ENCODE measurements at places on chromosomes 4 and X.
A peak's percentile ranks its signal among the peaks of the same experiment; 100 is the strongest.

DNA sequence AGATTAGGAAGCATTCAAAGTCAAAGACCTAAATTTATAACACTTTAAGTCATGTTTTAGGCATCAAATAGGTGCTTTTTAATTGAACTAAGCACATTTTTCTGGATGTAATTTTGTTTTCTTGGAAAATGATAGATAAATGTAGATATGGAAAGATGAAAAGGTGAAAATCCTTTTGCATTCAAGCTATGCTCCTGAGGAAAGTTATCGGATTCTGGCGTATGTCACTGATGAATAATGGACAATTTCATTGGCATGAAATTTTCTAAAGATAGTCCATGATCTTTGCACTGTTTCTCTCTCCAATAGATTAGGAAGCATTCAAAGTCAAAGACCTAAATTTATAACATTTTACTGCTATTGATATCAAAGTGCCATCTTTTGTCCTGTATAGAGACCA is 444.2 kb upstream of the PABPC4L start:
- DNase-seq: no peak

DNA sequence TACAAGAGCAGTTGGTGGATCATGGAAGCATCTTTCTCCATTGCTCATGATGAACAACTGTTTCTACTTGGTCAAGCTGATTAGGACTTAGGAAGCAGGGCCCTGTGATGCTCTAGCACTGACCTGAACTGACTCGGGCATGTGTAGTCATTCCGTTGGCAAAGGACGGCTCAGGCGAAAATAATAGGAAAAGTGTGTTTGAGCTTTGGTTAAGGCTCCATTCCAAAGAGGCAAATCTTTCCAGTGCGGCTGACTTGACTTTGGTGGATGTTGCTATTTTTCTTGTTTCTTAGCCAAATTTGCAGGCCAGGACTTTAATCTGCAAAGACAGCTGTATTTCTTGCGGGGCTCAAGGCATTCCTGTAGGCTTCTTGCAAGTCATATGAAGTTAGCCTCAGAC is 39.5 kb downstream of the ZNF518B start:
- no peak for DNase-seq

- DNase-seq: no peak
Observed at GRCh38 chrX:111868726-111869638, 7.0 kb upstream of the TRPC5OS start.

- DNase-seq: no peak
Observed at GRCh38 chr4:157220371-157220881, at the start of gene GRIA2. TSS of gene GRIA2 (plus strand) at chr4:157220728. CDS start at chr4:157221043, 315 bp downstream.

DNA sequence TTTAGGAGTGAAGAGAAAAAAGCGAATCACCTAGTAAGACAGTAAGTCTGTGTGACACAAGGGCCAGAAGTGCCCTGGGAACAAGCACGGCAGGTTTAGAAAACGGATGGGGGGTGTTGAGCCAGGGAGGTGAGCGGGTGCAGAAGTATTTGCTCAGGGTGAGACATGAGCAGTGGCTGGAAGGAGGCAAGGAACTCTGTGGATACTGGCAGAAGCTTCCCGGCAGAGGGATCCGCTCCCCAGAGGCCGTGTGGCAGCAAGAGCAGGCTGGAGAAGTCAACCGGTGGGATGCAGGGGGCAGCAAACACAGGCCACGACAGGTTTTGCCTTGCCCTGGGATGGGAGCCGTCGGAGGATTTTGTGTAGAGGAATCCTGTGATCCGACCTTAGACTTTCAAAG is 2.3 kb upstream of the UVSSA start:
- no peak for DNase-seq

GRCh38 chr4:126687655-126688358 is 945.0 kb upstream of the INTU start:
- no peak for DNase-seq

DNA sequence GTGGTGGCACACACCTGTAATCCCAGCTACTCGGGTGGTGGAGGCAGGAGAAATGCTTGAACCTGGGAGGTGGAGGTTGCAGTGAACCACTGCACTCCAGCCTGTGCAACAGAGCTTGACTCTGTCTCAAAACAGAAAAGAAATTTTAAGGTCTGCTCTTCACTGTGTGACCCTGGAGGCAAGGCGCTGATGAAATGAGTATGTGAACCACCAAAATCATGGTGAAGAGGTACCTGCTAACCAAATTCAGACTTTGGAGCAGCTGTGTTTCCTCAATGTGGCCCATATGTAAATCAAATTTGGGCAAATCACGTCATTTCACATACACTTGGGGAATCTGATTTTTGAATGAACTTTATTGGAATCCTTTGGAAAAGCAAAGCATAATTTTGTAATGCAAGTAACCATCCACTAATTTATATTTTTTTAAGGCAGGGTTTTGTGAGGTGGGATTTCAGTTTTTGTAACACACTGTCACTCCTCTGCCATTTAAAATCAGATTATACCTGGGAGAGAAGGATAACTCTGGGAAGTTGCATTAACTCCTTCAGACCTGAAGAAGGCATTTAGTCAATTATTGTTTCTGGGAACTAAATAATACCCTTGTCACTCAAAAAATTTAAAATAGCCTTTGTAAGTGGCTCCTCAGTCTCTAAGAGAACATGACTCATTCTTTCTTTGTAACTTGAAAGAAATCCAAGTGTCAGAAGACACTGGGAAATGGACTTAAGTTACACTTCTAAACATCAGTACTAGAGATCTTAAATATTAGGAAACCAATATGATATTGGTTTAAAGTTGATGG is 24.0 kb downstream of the DOCK11 start:
- DNase-seq: no peak

GRCh38 chr4:15928883-15929282 is 9.7 kb downstream of the FGFBP1 start:
- no peak for DNase-seq

- DNase-seq: no peak
Observed at GRCh38 chr4:2354118-2354517, 64.3 kb downstream of the ZFYVE28 start.

DNA sequence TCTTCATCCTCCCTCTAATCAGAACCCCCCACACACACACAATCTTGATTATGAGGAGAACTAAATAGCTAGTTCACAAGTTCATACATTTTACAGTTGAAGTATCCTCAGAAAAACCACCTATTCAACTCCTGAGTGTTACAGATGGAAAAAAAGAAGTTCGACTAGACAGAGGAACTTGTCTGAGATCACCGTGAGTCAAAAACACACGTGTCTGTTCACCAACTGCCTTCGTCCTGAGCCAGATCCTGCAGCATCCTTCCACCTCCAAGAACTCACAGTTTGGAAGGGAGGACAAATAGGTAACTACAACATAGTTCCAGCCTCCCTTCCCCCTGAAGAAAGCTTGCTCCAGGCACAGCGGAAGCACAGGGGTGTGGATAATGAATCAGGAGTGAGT is 19.0 kb upstream of the IRAK1 start:
- no peak for DNase-seq

DNA sequence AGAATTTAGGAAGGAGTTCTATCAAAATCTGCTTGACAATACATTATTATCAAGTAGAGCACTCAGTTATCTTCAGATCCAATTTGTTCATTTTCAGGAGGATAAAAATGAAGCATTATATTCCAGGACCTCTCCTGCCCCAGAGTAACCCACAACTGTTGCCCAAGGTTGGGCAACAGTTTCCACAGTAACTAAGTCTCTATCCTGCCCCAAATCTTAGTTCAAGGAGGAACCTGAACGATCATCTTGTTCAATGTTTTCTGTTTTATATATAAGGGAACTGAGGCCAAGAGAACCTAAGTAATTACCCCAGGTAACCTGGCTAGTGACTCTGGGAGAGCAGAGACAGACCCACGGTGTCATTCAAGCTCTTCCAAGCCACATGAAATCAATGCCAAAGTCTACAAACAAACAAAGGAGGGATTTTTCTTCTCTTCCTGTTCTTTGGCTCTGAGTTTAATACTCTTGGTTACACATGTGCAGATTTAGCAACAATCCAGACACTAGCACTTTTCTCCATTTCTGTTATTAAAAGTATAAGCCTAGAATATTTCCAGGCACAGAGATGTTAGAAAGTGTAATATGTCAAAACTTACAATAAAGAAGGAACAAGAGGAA is 105.6 kb downstream of the C4orf51 start:
- no peak for DNase-seq

DNA sequence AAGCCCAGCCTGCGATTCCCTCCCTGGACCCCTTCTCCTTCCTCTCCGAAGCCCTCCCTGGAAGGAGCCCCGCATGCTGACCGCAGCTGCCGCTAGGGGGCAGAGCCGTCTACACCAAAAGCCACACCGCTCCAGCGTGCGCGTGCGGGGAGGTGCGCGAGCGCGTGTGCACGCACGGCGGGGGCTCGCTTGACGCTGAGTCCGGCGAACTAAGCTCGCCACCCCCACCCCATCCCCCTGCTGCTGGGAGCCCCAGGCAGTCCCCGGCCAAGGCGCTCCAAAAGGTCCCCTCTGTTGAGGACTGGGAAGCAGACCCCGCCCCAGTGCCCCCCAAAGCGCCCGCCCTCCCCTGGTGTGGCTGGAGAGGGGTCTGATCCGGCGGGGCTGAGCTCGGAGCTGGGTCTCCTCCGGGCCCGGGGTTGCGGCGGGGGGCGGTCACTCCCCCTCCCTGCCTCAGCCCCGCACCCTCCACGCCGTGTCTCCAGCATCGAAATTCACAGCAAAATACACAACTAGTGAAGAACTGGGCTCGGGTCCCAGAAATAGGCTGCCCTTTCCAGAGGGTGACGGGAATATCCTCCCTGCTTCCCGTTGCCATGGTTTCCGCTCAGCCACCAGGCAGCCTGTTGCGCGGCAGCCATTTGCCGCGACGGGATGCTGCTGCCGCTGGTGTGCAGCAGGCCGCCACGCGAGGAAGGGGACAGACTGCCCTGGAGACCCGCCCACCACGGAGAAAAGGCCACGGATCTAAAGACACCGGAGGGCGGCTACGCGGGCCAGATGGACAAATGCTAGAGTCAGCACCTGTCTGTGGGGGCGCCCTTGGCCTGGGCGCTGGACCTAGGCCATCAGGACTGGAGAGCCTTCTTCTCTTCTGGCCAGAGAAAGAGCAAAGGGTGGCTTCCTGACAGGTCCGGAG is 11.2 kb upstream of the CCNQ start:
- peak; percentile 60 for DNase-seq

DNA sequence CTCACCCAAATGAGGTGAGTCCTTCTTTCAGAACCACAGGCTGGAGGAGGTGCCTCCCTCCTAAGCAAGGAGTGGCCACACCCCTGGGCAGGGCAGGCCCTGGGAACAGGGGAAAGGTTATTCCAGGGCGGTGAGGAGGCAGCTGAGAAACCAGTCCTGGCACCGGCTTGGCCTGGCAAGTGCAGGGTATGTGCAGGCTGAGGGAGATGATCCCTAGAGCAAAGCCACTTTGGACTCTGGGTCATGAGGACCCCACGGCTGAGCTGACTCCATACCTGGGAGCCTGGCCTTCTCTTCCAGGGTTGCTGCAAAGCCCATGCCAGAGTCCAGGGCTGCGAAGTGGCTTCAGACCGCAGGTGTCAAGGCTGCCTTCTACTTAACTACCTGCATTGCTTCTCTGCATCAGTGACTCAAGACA is 49.5 kb upstream of the HELT start:
- no peak for DNase-seq

DNA sequence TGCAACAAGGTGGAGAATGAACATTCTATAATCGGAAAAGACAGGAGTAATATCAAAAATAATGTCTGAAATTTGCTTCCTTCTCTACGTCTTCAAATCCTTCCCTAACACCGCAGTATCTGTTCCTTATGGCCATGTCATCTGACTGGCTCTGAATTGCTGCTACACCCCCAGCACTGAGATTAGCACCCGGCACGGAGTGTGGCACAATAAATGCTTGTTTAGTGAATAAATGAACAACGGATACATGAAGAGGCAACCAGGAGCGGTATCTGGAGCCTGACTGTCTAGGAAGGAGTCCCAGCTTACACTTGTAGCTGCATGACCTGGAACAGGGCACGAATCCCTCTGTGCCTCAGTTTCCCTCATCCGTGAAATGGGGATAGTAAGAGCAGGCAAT is 164.3 kb downstream of the AFAP1 start:
- no peak for DNase-seq

- DNase-seq: no peak
Observed at GRCh38 chrX:123698979-123699520, 33.8 kb downstream of the THOC2 start.

- DNase-seq: no peak
Observed at GRCh38 chr4:19030536-19030935, 1009.0 kb upstream of the LCORL start.

Measured in stimulated activated CD4-positive, alpha-beta T cell treated with anti-CD3 and anti-CD28 coated beads, TNF-alpha, amount 100 ng/mL, for 1 hour (primary cell).